ENCODE measurements at places on chromosomes 7 and 10.

- no peak for DNase-seq
Measured at GRCh38 chr10:7025296-7025695, 385.5 kb downstream of the SFMBT2 start.

DNA sequence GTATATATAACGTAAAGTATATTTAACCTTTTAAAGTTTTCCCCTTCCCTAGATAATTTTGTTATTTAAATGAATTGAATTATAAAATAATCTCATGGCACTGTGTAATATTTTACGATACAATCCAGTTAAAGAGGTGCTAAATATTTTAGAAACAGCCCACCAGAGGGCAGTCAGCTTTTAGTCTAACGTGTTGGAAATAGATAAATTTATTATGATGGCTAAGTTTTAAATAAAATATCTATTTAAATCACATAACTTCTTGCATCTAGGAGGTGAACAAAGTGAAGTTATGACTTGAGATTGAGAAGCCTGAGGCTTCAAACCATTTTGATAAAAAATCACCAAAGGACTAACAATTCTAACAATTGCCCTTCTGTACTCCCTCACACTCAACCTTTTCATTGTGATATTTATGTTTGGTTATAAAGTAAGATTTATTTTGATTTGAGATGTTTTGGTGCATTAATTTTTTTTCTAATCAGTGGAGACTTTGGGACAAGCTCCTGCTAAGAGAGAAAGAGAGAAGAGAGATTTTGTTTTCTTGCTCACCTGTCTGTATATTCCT, 171.5 kb upstream of the SP4 start:
- DNase-seq = peak; percentile 30

DNA sequence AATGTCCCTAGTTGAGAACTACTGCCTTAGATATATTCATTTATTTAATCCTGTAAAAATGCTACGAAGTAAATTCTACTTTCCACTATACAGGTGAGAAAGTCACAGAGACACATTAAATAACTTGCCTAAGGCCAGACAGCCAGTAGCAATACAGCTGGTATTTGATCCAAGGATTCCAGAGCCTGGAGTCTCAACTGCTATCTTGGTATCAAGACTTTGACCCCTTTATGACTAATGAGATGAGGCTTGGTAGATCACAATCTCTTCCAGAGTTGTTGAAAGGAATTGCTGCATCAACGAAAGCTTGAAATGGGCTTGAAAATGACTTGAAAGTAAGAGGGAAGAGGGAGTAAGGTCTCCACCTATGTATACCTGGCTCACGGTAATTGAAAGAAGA, 83.3 kb downstream of the ORC5 start:
- no peak for DNase-seq

- DNase-seq = no peak
Measured at GRCh38 chr10:14926061-14926470, 27.8 kb downstream of the DCLRE1C start.

GRCh38 chr10:34433241-34434076, 381.6 kb downstream of the PARD3 start:
- no peak for DNase-seq

DNA sequence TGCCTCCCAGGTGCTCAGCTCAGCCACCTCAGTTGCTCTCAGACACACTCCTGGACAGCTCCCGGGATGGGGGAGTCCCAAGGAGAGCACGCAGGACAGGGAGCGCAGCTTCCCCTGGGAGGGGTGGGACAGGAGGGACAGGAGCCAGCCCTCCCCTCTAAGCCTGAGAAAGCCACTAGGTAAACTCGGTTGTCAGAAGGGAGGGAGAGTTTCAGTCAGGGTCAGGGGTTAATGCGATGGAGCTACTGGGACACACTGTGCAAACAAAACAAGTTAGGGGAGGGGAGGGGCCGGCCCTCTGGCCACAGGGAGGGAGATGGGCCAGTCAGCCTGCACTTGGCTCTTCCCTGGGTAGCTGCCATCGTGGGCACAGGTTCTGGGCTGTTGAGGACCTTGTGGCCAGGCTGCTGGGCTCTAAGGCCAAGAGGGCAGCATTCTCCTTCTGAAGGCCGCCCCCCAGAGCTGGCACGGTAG, 31.1 kb downstream of the KAZALD1 start:
- no peak for DNase-seq

DNA sequence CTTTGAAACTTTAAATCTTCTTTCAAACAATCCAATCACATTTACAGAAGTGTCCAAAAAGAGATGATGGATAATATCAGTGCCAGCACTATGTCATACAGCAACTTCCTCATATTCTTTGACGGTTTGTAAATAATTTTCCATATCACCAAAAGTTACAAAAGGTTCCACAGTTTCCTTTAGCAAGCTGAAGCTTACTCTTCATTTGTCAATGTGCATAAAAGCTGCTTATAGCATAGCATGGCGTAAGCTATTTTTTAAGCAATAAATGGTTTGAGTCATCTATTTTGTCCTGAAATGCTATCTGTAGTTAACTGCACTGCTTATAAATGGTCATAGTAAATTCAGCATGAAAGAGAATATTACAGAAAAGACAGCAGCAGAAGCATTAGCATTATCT, 95.1 kb downstream of the ETV1 start:
- DNase-seq = no peak
